Right hindlimb (tissue), 1 donor: ENCODE measurements at places on chromosomes 4 and X.

DNA sequence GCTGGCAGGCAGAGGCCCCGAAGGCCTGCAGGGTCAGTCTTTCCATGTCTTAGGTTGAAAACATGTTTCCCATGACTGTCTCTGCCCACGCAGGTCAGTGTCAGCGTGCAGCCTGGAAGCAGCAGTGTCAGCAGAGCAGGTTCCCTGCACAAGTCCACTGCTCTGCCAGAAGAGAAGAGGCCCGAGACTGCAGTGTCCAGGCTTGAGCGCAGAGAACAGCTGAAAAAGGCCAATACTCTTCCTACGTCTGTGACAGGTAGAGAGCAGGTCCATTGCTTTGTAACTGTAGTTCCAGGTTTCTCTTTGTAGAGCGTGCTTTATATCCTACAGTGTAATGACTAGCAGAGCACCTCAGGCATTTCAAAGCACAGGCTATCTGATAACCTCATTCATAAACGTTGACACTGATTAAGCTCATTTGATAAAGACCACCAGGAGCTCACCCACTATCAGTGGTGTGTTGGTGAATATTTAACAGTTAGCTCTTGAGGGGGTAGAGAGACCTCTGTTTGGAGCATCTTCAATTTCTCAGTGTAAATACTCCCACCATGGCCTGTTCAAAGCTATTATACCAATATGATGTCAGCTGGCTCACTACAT is 63.2 kb downstream of the AASDH start:
- no peak for DNase-seq

DNA sequence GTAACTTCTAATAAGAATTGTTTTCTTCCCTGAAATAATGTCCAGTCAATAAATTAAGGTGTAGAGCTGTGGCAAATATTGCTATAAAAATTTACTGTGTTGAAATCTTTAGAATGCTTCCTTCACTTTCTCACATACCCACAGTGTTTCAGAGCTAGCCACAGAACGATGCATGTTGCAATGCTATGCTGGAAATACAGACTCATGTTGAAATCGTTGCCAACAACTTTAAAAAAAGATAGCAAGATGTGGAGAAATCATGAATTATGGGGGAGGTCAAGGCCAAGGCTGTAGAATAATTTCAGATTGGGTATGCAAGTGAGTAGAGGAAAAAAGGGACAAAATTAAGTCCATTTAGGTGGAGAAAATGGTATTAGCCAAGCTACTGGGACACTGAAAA is 204.8 kb downstream of the VEGFC start:
- DNase-seq, result no peak

DNA sequence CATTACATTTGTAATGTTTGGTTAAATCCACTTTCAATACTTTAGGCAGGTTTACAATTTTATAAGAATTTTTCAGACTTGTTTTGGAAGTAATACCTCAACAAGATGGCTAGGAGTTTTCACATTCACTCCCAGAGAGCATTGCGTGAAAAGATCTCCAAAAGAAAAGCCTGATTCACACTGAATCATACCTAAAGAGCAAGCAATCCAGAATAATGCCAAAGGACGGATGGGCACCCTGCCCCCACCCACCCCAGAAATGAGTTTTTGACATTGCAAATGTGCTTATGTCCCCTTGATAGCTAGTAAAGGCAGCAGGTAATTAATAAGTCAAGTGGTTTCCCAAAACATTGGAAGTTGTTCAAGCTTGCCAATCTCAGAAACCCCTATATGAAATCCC is 557.7 kb upstream of the TENM3 start:
- DNase-seq, result no peak

DNA sequence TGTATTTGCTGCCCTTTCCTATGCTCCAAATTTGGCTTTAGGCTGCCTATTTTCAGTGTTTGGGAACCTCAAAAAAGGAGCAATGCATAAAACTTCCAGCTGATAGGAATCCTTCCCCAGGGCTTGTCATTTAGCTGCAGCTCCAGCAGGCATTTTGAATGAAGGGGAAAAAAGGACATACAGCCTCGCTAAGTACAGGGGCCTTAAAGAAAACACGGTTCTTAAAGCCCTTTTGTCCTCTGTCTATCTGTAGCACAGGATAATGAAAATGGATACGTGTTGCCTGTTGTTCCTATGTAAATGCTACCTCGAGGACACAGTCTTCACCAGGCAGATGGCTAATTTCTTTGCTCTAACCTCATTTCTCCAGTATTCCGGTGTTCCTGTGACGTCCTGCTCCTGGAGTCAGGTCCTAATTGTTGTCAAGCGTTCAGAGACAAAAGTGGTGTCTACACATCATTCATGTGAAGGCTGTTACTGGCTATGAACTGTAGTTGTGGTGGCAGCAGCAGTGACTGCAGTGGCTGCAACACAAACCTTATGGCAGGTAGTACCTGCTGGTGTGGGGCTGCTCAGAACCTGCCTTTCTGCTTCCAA is 117.4 kb downstream of the MGST2 start:
- DNase-seq, result no peak

DNA sequence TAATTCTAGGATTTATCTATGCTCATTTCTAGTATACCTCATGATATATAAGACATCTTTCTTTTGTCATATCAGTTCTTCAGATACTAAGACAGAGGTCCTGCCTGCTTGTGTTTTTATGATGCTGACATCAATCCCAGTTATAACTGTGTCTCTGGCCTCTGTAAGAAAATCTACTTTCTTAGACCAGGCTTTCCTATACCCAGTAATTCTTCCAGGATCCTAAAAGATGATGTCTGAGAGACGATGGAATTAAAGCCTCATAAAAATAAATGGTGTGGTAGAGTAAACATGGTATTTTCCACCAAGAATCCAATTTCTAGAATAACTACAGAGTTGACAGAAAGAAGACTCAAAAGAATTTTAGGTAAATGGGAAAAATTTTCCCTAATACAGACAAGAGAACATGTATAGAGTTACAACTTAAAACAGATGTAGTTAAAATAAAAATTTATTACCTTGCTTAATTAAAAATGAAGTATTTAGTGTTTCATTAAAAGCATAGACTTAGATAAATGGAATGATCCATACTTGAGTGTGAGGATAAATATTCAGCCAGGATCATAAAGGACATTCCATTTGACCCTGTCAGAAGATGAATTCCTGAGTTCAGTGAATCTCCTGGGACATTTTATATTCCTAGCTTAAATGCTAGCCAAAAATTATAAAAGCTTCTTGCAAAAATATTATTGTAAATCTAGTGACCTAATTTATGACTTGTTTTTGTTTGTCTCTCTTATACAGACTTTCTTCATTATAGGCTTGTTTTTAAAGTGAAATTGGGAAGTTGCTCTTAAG is 137.4 kb downstream of the PDLIM5 start:
- DNase-seq, result no peak

- no peak for DNase-seq
These were observed 23.3 kb upstream of the LEF1 start for GRCh38 chr4:108192056-108192455.

GRCh38 chr4:74217365-74217764 is 59.4 kb downstream of the MTHFD2L start:
- no peak for DNase-seq

DNA sequence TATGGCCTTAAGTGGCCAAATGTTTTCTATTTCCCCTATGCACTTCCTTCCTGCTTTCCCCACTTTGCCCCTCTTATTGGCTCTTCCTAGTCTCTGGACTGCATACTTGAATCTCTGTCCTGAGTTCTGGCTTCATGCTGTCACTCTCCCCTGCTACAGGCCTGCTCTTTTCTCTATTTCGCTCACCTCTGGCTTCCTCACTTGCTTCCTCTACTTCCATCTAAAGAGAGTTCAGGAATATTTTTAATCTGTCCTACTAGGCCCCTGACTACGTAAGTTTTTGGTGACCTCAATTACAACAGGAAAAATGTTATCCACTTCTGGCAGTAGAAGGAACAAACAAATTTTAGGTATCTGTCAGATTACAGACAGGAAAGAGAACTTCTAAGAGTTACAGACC is 65.7 kb upstream of the WDR17 start:
- DNase-seq, result no peak

- DNase-seq, result no peak
These were observed 323.1 kb downstream of the MAPK10 start for GRCh38 chr4:86036736-86037135.

DNA sequence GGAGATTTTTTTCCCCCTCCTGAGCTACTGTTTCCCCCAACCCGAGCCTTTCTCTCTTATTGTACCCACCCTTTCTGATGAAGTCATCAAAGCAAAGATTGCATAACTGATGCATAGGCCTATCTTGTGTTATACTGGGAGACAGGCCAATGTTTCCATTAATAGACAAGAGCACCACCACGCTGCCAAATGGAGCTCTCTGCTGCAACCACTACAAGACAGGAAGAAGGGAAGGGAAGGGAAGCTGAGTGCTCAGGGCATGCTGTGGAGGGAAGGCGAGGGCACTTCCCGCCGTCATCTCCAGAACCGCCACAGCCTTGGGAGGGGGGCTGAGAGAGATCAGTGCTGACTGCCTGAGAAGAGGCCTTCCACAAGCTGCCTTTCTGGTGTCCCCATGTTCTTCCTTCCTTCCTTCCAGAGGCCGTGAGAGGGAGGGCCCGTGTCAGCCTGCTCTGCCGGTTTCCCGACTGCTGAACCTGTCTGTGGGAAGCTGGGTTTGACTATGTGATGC is 75.0 kb downstream of the MGST2 start:
- peak; percentile 78 for DNase-seq

GRCh38 chr4:7620086-7620813 is 185.5 kb upstream of the PSAPL1 start:
- no peak for DNase-seq

- DNase-seq, result no peak
These were observed 182.1 kb downstream of the CPE start for GRCh38 chr4:165560941-165561340.

DNA sequence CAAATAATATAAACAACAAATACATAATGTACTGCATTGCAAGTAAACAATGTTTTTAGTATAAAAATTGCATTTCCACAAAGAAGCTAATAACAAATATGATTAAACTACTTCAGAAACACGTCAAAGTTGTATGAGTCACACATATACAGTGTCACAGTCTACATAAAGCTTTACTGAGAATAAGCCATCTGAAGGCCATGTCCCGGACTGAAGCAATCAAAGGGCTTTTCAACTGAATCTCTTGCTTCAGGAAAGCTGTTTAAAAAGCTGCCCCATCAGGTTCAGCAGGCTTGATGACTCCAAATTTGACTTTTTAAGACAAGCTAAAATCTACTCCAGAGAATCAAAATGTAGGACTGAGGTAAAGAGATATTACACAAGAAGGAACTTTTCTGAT is 1476.8 kb downstream of the ADGRL3 start:
- no peak for DNase-seq

GRCh38 chr4:89021062-89021461 is 35.9 kb downstream of the FAM13A start:
- DNase-seq, result no peak

DNA sequence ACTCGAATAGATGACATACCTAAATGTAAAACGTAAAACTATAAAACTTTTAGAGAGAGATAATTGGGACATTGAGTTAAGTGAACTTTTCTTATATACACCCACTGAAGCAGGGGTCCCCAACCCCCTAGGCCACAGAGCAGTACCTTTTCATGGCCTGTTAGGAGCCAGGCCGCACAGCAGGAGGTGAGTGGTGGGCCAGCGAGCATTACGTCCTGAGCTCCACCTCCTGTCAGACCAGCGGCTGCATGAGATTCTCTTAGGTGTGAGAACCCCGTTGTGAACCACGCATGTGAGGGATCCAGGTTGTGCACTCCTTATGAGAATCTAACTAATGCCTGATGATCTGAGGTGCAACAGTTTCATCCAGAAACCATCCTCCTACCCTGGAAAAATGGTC is 114.8 kb downstream of the HMX1 start:
- DNase-seq, result no peak

- no peak for DNase-seq
These were observed 8.0 kb upstream of the RPL34 start for GRCh38 chr4:108612365-108612764.

- no peak for DNase-seq
These were observed 57.2 kb downstream of the UGT2B17 start for GRCh38 chr4:68518889-68519288.

GRCh38 chr4:184575306-184575705 is 73.9 kb downstream of the CASP3 start:
- no peak for DNase-seq

GRCh38 chr4:107578321-107578720 is 141.7 kb downstream of the PAPSS1 start:
- no peak for DNase-seq

- DNase-seq, result no peak
These were observed 130.0 kb downstream of the CPZ start for GRCh38 chr4:8722556-8722955.

GRCh38 chr4:175705407-175705806 is 106.7 kb downstream of the GPM6A start:
- DNase-seq, result peak; percentile 83

GRCh38 chr4:118849867-118850487 is 14.1 kb upstream of the SEC24D start:
- no peak for DNase-seq
